ENCODE measurements at places on chromosomes 11 and 22. TPM values are rescaled to one million over a fixed set of nuclear protein-coding genes. Genes with fewer than 3 reads are reported as not detected.

CRYBB2 gene
- total RNA-seq = not detected

YPEL4 gene
- 0.45 TPM for total RNA-seq

CD82 gene
- 9.8 TPM for total RNA-seq

TMA7B gene
- total RNA-seq = not detected

CCDC73 gene
- not detected for total RNA-seq

GLB1L2 gene
- total RNA-seq = 0.50 TPM

OR52E8 gene
- total RNA-seq = not detected

CPT1B gene
- total RNA-seq = 0.17 TPM

C11orf71 gene
- total RNA-seq = 5.5 TPM

Data from bronchus fibroblast of lung (primary cell).